ENCODE measurements at places on chromosomes 3 and 15.

- no peak for DNase-seq
Observed at GRCh38 chr15:90022345-90022744, 21.2 kb downstream of the ZNF710 start.

DNA sequence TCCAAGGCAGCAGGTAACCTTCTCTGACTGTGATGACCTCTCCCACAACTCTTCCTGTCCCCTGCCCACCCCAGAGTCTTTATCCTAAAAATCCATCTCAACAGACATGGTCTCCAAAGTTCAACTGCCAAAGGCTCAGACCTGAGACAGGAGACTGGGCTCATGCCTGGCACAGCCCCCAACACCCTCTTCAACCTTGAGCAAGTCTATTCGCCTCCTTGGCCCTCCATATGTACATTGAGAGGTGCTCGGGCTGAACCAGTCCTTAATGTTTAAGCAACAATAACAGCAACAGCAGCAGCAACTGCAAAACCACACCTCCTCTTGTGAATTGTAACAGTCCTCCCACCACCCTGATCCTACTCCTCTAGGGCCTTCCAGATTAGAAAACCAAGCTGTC lies 9.9 kb downstream of the FAM3D start:
- DNase-seq = no peak

DNA sequence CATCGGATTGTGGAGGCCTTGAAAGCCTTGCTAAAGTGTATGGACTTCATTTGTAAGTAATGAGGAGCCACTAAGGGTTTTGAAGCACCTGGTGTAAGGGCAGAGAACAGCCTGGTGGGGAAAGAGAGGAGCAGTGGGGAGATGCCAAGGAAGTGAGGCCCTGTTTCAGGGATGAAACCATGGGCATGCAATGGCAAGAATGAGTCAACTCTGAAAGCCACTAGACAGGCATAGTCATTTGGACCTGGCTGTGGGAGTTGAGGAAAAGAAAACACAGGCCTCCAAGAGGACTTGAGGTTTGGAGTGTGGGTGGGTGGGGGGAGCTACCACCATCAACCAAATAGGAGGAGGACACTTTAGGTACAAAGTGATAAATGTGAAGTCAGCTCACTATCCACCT lies 7.6 kb downstream of the XCR1 start:
- DNase-seq = no peak

DNA sequence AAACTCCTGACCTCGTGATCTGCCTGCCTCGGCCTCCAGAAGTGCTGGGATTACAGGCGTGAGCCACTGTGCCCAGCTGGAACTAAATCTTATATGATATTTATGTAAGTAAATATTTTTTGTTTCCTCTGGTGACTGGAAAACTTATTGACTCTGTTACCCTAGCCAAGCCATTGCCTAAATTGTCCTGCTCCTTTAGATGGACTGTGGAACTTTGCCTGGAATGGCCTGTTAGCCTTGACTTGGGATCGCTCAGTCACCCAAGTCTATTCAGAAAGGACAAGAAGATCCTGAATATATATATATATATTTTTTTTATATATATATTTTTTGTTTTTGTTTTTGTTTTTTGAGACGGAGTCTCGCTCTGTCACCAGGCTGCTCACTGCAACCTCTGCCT lies 113.9 kb downstream of the PDE8A start:
- no peak for DNase-seq

DNA sequence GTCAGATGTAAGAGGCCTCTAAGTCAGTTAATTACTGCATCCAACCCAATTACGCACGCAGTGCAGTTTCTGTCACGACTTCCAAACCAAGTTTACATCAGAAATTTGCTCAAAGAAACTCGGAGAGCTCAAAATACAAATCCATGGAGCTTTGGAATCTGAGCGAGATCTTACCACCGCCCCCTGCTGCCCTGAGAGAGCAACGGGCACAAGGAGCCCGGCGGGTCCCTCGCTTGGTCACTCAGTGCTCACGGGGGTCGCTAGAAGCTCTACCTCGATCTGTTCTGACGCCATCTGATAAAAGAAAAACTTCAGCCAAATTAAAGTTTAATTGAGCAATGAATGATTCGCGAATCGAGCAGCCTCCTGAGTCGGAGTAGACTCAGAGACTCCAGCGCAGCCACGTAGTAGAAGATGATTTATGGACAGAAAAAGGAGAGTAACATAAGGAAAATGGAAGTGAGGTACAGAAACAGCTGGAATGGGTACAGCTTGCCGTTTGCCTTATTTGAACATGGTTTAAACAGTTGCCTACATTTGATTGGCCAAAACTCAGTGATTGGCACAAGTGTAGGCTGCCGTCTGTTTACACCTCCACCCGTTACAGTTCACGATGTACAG lies 232.7 kb upstream of the ATP10A start:
- no peak for DNase-seq

GRCh38 chr3:148062590-148062989 lies 635.1 kb upstream of the AGTR1 start:
- no peak for DNase-seq

Measured in CMK (cell line).